ENCODE measurements at places on chromosomes 5 and 9. TPM values are rescaled to one million over a fixed set of nuclear protein-coding genes. Genes with fewer than 3 reads are reported as not detected.
A peak's percentile ranks its signal among the peaks of the same experiment; 100 is the strongest.

The FUBP3 gene
- 44.5 TPM for polyA plus RNA-seq

The CYLC2 gene
- not detected for polyA plus RNA-seq

The PRRX2 gene
- 5.6 TPM for polyA plus RNA-seq

DNA sequence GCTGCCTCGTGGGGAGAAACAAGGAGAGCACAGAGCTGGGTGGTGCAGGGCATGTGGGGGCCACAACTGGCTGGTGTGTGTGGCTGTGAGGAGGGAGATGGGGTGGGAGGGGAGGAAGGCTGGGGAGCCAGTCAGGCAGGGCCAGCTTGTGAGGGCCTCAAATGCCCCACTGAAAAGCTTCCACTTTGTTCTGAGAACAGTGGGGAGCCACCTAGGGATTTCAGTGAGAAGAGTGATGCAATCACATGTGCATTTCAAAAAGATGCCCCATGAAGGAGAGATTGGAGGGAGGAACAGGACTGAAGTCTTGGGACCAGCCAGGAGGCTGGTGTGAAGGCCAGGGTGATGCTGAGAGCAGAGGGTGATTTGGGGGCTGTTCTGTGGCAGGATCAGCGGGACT, 1.3 kb downstream of the OR13J1 start:
- DNase-seq, result no peak

The ADAMTS2 gene
- polyA plus RNA-seq, result 50.1 TPM

GRCh38 chr5:96133341-96134079, 171.9 kb upstream of the ELL2 start:
- peak; percentile 35 for DNase-seq

- DNase-seq, result no peak
Observed at GRCh38 chr5:138110266-138110963, 26.6 kb downstream of the WNT8A start.

- no peak for DNase-seq
Observed at GRCh38 chr5:171092194-171092593, 216.9 kb upstream of the TLX3 start.
